ENCODE measurements at places on chromosomes 2 and 18.

- no peak for DNase-seq
Measured at GRCh38 chr2:82487354-82487753, 1971.7 kb downstream of the SUCLG1 start.

DNA sequence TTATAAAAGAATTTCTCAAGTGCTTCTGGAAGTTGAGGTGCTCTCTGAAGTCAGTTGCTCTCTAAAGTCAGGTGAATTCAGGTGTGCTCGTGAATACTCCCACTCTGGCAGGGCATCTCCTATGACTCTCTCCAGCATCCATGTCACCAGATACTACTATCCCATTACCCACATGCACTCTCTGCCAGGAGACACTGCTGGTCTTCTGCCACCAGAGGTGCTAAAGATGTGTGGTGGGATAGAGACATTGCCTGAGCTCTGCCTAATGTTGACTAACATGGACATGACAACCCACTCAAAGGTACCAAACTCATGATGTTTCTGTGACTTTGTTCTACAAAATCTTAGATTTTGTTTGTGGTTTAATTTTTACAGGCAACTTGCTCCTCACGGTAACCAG, 106.4 kb upstream of the HNRNPA3 start:
- no peak for DNase-seq

DNA sequence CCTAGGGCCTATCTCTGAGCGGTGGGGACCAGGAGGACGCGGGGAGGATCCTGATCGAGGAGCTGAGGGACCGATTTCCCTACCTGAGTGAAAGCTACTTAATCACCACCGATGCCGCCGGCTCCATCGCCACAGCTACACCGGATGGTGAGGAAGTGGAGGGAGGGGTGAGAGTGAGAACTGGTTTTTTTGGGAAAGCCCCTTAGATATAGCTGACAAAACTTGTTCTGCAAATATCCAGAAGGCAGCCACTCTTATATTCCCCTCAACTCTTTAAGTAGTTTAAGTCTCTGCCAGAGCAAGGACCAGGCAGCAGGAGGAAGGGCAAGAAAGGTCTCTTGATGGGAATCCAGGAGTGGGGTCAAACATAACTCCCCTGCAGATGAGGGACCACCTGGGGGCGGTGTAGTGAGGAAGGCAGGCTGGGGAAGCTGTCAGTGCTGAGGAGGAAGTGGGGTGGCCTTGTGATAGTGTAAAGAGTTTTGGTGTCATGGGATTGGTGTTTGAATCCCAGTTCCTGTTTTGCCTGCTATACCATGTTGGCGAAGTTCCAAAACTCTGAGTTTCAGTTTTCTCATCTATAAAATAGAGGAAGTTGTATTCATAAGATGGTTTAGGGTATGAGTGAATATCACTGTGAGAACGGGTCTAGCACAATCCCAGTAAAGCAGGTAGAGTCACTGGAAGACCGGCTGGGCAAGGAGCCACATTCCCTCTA, 3.4 kb downstream of the NAGK start:
- DNase-seq: no peak

- DNase-seq: no peak
Measured at GRCh38 chr2:38934742-38935141, 45.1 kb downstream of the ARHGEF33 start.

DNA sequence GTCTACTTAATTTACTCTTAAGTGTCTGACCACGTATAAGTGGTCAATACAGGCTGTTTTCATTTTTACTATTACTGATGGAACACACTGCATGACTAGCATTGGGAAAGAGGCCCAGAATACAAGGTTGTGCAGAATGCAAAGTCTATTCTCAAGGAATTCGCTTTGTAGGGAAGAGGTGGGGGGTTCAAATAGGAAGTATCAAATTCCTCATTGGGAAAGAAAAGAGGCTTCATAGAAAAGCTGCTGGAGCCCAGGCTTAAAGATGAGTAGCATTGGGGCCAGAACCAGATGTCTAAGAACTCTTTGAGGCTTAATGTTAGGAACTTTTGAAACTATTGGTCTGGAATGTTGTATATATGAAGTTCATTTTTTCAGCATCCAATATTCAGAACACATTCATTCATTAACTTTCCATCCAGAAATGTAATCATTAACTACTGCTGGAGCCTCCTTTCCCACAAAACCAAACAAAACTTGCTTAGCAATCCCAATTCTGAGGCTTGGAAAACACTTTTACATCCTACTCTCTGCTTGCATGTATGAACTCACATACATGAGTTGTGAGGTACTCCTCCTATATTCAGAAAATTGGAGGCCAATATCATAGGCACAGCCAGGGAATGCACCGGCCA, 994 bp upstream of the LRATD1 start:
- DNase-seq: peak; percentile 7

DNA sequence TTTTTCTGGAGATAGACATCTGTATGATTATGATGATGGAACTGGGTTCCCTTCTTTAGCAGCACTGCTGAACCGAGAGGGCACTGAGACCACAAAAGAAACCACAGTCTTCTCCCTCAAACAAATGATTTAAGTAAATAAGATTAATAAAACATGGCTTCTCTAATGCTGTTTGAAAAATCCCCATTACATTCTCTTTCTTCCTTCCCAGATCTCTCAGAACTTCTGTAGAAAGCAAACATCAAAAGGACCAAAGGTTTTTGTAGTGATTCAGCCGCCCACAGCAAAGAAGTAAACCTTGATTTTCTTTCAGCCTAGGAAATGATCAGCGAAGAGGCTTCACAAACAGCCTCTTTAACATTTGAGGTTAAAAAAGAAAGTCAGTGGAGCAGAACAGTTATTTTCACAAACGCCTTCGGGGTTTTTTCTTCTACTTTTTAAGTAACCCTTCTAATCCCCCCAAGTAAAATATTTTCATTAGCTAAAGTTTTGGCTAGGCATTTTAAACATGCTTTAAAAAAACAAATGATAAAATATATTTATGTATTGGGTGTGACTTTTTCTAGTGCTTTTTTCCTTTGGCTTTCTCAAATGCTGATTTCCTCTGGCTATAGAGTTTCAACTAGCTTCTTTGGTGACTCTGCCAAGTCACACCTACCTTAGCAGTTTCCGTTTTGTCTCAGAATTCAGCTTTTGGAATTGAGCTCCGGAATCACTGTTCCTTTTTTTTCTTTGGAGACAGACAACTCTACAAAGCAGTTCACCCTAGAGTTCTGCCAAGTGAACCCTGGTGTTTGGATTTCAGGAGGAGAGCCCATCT, 89.6 kb downstream of the UPP2 start:
- no peak for DNase-seq

DNA sequence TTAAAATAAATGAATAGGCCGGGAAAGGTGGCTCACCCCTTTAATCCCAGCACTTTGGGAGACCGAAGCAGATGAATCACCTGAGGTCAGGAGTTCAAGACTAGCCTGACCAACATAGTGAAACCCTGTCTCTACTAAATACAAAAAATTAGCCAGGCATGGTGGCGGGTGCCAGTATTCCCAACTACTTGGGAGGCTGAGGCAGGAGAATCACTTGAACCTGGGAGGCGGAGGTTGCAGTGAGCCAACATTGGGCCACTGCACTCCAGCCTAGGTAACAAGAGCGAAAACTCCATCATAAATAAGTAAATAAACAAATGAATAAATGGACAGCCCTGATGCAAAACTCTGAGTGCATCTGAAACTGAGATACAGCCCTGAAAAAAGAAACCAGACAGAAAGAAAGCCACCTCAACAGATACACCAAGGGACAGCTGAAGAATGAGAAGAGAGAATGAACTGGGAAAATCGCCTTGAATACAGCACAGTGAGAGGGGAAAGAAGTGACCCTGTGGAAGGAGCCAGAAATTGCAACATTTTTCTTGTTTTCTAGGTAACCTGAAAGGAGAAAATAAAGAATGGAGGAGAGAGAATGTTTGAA, 64.4 kb downstream of the TRABD2A start:
- DNase-seq: no peak

DNA sequence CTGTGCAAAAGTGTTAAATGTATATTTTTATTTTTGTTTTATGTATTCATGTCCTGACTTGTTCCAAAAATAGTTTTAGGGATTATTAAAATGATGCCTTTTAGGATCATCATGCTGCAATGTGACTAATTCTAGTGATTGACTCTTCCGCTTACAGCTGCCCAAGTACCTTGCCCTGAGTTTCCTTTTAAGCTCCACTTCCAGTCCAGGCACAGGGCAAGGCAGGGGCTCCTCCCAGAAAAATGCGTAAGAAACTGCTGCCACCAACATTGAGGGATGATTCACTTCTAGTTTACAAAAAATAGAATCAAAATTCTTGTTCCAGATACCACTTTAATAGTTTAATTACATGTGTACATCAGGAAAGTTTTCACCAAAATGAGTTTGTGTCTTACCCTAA, 116.4 kb downstream of the IRS1 start:
- DNase-seq: no peak

DNA sequence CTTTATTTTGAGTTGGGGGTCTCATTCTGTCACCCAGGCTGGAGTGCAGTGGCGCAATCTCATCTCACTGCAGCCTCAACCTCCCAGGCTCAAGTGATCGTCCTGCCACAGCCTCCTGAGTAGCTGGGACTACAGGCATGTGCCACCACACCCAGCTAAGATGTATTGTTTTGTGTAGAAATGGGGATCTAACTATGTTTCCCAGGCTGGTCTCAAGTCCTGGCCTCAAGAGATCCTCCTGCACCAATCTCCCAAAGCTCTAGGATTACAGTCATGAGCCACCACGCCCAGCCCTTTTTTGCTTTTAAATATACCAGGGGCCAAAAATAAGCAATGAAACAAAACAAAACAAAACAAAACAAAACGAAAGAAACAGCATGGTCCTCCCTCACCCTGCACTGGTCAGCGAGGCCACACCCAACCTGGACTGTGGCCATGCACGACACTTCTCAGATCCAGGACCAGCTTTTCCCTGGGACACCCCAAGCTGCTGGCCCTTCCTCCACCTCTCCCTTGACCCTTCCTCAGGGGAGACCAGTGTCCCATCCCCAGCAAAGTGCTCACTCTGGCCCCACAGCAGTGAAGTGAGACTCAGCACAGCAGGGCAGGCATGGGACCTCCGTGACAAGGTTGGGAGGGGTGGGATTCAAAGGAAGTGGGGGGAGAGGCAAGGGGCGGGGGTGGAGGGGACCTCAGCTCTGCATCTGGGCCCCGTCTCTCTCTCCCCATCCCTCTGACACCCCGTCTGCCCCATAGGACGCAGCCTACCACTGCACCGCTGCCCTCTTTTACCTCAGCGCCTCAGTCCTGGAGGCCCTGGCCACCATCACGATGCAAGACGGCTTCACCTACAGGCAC, 23.5 kb downstream of the MAL start:
- DNase-seq: no peak

DNA sequence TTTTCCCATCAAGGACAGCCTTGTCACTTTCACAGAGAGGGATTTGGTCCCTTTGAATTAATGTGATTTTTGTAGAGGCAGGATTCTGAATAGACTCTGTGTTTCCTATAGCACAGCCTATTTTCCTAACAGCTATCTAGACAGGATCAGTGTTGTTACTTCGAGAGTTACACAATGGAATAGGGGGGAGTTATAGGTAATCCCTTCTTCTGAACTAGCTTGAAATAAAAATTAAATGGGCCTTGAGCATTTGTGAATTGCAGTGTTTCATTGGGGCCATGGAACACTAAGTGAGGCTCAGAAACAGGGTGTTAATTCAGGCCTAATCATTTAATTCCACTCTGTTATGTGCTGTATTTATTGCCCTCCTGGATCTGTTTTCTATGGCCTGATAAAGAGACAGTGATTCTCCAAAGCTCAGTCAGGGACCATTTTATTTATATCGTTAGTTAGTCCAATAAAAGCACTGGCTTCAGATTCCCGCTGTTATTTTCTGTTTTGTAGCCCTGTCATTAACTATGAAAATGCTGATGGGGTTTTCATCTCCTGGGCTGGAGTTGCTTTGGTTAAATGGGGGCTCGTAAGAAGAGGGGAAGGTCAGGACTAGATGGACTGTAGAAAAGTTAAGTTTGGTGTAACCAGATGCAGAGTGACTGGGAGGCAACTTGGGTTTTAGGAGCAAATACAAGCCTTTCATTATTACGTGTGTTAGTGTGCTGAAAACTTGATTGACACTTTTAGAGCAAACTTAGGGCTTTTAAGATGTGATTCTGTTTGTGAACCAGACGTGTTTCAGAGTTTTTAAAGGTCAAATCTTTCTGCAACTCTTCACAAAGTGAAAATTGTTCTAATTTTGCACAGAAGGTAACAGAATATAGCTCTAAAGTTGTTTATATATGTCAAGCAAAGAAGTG, 461.0 kb upstream of the HNRNPA3 start:
- DNase-seq: no peak

- no peak for DNase-seq
Measured at GRCh38 chr2:175843625-175844024, 158.4 kb downstream of the LNPK start.

DNA sequence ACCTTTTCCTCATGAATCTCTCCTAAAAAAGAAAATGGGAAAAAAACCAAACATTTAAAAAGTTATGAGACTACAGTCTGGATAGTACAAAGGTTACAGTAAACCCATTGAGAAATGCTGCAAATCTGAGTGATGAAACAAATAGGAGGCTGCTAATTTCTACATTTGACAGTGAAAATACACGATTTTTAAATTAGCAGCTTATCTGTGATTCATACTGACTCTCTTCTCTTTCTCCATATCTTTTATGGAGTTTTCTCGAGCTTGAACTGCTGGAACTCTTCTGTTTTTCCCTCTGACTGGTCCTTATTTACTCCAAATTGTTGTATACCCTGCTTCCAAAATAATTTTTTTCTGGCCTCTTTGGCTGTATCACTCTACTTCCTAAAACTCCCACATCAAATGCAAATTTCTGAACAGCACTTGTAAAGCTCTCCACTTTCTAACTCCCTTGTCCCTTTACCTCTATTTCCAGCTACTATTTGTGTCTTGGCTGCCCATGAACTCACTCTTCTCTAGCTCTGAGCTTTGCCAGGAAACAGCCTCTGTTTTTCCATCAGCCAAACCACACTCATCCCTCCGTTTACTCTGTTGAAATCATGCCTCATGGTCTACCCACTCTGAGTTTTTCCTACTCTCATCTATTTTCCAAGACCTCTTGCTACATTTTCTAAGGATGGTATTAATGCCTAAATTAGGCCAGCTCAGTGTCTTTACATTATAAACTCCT, 73.7 kb downstream of the RBMS1 start:
- DNase-seq: no peak

DNA sequence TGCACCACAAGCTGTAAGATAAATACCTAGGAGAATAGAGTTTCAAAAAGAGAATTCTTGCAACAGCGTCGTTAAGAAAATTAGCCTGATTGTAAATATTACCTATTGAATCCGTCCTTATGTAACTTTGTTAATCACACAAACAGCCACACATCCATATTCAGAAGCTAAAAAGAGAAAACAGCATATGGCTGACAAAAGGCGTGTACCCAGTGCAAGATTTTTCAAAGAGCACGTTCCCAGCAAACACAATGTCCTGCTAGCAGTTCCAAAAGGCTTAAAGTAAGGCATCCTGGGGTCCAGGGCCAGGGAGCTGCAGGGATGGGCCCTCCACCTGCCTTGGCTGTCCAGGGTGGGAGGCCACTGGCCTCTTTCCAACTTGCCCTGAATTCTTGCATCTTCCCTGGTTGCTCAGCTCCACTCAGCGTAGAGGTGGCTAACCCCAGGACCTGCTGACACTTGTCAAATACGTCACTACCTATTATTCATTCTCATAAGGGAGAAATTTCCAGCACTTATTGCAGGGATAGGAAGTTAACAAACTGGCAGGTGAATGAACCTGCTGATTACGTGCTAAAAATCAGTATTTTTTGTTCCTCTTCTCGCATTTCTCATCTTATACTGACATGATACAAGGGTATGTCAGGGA, 102.1 kb upstream of the NEDD4L start:
- no peak for DNase-seq

Data from SHP77 (cell line).